ENCODE measurements at places on chromosomes 2 and 18.

DNA sequence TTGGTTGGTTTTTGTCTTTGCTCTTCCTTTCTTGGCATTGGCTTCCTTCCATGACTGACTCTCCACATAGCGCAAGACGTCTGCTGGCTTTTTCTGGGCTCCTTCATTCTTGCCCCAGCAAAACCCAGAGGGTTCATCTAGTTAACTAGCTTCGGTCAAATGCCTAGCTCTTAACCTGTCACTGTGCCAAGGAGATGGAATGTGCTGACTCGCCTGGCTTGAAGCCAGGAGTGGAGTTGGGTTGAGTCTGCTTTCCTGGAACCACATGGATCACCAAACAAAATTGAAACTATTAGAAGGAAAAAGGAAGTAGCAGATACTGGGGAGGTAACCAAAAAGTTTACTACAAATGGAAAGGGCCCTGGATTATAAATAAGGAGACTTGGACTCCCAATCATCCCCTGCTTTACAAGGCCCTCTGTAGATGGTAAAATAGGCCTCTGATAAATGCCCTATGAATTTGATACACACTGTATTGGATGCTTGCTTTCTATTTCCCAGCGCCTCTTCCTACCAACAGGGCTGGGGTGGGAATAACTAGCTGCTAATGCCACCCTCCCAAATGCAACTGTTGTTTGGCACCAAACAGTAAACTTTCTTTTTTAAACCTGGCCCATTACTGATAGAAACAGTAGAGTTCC lies 11.3 kb downstream of the MALT1 start:
- peak; percentile 29 for DNase-seq

DNA sequence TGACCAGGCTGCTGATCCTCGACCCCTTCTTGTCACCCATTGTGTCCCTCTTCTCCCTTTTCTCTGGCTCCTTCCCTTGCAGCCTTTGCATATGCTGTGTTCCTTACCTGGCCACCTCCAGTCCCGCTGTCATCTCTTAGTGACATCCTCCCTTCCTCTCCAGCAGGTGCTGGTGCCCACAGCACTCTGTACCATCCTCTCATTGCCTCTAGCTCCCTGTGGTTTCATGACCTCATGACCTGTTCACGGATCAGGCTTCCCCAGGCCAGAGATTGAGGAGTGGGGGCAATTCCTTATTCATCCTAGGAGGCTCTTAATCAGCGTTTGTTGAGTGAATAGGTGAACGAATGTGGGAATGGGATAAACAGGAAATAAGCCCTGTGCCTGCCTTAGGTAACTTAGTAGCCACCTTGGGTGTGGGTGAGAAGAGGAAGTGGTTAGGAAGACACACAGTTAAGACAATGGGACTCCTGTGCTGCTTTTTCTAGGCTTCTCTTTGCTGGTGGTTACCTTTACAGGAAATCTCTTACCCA lies 35.5 kb downstream of the ITGA6 start:
- DNase-seq: no peak

- DNase-seq: no peak
These were observed 247.1 kb downstream of the OSR1 start for GRCh38 chr2:19111354-19111753.

DNA sequence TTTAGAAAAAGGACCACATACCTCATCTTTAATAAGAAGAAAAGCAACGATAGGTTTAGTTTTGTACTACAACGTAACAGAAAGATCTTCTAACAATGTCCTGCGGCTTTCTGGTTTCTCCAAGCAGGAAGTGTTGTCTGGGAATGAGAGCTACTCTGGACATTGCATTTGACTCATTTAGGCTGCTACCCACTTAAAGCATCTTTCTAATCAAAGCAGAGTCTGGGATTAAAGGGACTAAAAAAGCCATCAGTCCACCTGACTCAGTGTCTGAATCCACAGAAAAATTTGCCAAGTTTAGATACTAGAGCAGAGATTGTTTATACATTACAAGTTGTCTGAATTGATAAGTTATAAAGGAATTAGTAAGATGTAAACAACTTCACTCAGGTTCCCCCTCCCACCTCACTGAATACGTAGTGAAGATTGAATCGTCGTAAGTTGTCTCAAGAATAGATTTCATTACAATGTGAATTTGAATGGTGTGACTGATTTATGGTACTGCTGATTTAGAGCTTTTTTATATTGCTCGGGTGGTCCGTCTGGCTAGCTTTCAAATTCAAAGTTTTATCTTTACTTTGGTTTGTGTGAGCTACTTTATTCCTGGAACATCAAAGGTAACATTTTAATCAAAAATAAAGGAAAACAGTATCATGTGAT lies 70.2 kb upstream of the SMIM21 start:
- no peak for DNase-seq

- DNase-seq: no peak
These were observed 51.0 kb upstream of the ID2 start for GRCh38 chr2:8630676-8631464.

GRCh38 chr2:165572151-165572550 lies 102.7 kb downstream of the CSRNP3 start:
- DNase-seq: no peak

All from amniotic stem cell (primary cell).